ENCODE measurements at places on chromosomes 13 and 19.

- DNase-seq = no peak
These were observed 95.1 kb downstream of the CAB39L start for GRCh38 chr13:49348751-49349150.

GRCh38 chr13:74266309-74266708 lies 132.1 kb upstream of the KLF12 start:
- DNase-seq = no peak

DNA sequence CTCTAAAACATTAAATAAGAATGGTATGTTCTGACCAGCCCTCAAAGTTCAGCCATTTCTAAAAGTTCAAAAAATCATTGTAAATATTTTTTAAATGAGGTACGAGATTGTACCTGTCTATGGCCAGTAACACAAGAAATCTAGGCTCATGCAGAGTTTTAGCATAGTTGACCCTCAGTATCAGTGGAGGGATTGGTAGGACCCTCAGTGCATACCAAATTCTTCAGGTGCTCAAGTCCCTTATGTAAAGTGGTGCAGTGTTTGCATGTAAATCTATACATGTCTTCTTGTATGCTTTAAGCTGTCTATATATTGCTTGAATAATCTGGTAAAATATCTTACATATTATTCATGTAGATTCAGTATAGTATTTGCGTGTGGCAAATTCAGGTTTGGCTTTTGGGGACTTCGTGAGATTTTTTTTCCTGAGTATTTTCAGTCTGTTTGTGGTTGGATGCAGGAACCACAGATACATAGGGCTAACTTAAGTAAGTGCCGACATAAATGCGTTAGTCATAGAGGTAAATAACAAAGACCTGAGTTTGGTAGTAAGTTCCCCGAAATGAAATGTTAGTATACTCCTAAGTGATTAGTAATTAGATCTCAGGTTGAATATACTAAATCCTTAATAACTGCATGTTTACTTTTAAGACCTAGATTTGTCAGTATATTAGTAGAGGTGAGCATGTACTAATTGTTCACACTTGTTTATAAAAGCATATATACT lies 7.8 kb downstream of the MIR17HG start:
- no peak for DNase-seq

DNA sequence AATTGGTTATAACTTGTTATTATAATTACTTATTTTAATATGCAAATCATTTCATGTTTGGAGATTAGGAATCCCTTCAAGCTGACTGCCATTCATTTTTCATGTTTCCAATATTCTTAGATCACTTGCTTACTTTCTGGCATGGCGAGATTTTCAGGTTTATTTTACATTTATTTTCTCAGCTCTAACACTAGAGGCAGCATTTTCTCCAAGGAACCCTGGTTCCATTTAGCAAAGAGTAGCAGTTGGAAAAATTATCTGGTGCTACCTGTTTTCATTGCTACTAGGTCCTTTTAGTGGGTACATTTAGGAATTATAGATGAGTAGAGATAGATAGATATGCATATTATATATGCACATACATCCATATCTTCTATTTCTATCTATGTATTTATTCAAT lies 90.9 kb upstream of the TRPC4 start:
- DNase-seq = no peak

DNA sequence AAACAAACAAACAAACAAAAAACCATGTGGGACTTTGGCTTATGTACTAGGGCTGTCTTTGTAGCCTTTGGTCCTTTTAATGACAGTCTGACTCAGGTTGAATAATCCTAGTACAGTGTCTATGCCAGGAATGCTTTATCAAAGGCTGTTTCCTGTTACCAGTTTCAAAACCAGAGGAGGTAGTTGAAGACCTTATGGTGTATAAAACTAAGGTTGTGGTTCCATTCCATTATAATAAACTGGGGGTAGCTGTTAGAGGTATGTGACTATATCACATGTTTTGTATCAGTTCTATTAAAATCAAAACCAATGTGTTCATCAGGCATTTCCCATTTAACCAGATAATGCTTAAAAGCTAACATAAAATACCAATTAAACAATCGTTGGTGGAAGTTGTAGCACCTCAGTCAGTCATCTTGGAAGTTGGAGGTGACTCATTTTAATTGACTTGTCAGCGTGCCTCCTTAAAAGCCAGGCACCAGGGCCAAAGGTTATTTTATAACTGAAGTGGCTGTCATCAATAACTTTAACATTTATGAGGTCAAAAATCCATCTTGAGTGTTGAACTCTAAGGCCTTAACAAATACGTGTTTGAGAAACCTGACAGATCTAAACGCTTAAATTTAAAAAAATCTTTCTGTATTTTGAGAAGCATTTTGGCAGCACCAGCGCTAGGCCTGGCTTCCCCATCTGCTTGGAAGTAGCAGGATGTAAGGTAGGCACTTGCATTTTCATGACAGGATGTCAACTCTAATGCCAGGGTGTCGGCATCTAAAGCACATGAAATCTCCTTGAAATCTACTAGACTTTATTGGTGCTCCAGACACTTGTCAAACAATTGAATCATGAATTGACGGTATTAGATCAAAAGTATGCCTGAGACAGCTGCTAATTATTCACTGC lies 162.5 kb downstream of the LMO7 start:
- no peak for DNase-seq

DNA sequence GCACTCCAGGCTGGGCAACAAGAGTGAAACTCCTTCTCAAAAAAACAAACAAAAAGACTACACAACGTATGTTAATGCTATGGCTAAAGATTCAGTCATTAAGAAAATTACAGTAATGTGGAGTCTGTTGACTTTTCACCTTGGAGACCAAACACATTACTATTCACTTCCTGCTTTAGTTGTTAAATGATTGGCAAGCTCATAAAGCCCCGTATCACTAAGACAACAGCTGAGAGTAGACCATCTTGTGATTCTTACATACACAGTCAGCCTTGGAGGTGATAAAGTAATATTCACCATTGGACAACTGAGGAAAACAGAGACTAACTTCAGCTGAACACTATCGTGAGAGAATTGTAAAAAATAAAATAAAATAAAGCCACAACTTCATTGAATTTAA lies 86.5 kb downstream of the KCTD12 start:
- DNase-seq = no peak

- DNase-seq = no peak
These were observed 519.2 kb upstream of the SLITRK6 start for GRCh38 chr13:86318450-86318849.

GRCh38 chr19:46173886-46174480 lies 25.9 kb downstream of the IGFL2 start:
- DNase-seq = no peak

- DNase-seq = no peak
These were observed 56.2 kb upstream of the UBE2L5 start for GRCh38 chr13:30366088-30366487.

- no peak for DNase-seq
These were observed 56.1 kb downstream of the CHST8 start for GRCh38 chr19:33677745-33678426.

DNA sequence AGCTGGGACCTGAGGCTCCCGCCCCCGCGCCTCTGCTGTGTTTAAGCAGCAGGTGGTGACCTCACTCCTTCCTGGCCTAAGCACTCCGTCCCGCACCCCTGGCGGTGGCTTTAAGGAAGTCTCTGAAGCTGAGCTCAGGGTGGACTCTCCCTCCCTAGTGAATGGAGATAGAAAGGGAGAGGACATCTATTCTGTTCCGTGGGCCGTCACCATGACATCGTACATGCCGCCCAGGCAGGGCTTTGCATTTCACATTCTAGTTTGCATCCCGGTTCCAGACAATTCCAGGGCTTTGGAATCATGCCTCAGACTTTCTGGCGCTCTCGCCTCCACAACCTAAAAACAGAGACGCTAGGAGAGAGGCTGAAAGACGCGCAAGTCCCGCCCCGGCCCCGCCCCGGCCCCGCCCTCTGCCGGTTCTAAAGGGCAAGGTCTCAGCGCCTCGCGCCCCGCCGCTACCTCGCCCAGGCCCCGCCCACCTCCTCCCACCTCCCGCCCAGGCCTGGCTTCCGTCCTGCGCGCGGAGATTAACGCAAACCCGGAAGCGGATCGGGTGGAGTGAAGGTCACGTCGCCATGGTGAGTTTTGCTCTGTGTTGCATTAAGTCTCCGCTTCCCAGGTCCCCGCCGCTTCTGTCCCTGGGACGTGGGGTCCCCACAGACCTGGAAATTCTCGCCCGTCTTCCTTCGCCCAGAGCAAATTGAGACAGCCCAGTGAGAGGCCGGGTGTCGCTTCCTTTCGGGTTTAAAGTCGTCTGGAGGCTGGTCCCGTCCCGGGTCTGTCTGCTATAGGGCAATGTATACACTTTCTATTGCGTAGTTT lies at the start of gene ZNF808:
TSS of gene ZNF808 (plus strand) at position 535 of the 822 bp plus-strand sequence. CDS start 15,617 bp downstream, outside the sequence.
- peak; percentile 96 for DNase-seq

DNA sequence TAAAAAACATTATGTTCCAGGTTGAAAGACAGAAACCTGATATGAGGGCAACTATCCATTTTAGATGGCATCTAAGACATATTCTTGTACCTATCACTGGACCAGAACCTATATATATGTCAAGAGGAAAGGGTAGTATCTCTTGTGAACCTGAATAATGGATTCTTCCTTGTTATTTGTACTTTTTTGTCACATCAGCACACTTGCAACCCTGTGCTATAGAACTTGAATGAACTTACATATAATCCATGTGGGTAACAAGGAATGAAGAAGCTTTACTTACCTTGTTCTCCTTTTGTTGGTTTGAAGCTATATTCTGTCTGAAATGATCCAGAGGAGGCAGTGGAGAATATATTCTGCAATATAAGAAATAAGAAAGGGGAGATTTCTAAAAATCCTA lies 483.7 kb upstream of the ATXN8OS start:
- no peak for DNase-seq

DNA sequence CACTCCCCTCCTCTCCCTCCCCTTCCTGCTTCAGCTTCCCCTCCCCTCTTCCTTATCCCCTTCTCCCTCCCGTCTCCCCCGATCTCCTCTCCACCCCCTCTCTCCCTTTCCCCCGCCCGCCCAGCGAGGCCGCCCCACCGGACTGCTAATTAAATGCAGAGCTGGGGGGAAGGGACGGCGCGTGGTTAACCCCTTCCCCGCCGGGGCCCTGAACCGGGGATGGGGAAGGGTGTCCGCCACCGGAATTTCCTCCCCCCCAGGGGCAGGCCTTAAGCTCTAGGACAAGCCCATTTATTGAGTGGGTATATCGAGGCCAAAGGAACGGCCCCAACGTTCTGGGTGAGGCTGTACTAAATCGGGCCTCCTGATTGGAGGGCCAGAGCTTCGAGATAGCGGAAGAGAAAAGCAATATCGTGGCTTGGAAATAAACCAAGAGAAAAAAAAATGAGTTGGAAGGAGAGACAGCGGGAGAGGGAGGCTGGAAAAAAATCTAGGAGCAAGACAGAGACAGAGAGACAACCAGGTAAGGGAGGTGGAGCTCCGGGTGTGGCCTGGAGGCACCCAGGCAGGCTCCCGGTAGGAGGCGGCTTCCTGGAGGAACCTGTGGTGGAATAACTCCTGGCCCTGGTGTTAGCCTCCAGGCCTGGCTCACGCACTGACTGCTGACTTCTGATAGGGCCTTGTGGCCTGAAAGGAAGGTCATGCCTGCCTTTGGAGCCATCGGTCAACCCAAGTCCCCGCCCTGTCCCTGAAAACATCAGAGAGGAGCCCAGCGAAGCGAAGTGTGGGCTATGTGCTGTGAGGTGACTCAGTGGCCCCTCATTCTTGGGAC lies 11.6 kb upstream of the JUND start:
- no peak for DNase-seq

GRCh38 chr13:112970552-112971287 lies 1.7 kb downstream of the MCF2L start:
- no peak for DNase-seq

- DNase-seq = no peak
These were observed 4.9 kb downstream of the CSNK1G2 start for GRCh38 chr19:1945899-1946298.

DNA sequence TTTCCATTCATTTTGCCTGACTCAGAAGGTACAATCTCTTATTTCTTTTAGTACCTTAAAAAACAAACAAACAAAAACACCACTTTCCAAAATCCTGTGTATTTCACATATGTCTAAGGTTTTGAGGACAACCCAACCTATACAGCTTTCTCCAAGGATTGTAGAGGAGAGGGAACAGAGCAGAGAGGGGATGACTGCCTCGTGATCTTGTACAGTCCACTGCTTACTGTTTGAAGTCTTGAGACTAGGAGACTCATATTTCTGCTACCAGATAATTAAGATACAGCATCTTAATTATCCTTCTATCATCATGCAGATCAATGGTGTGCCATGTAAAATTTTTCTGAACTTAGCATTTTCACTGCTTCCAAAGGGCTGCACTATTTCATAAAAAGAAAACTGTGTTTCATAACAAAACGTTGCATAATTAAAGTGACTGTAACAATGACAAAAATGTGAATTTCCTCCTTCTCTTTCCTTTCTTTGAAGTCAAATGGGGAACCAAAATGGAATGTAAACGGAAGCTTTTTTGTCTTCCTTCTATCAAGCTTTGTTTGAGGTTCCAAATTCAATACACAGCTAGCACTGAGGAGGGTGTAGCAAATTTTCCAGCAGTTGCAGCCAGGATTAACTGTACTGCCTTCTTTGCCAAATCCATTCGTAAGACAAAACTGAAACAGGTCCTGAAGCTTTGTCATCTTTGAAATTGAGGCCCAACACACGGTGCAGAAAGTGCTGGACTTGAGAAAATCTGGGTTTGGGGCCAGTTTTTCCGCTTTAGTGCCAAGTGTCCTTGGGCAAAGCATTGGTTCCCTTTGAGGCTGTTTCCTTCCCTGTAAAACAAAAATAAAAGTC lies 34.9 kb upstream of the RCBTB2 start:
- DNase-seq = no peak

DNA sequence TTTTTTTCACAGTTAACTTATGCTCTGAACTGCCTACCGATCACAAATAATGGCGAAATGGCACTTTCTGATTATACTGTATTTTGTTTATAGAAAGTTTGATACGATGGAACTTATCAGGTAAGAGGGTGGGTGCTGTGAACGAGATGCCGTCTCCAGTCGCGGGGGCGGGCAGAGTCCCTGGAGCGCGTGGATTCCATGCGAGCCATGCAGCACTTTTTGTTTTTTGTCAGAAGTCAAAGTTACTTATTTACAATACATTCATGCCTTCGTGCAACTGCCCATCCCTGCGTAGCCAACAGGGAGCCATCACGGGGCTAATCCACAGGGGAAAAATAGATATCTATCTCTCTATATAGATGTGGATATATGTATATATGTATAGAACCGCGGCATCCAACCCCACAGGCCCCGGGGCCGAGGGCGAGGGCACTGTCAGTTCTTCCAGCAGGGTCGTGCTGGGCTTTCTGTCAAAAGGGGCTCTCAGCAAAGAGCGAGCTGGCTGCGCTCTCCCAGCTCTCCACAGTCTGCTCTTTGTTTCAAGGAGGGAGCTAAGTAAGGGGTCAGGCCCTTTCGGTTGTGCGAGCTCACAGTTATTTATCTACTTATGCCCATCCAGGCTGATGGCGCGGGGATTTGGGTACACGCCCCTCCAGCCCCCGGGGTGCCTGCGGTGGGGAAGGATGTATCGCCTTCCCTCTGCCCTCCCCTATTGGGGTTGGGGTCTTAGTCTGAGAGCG lies 3.4 kb downstream of the SLITRK1 start:
- no peak for DNase-seq

- no peak for DNase-seq
These were observed 1.4 kb downstream of the DCUN1D2 start for GRCh38 chr13:113489171-113489548.
